ENCODE measurements at places on chromosomes 4 and X.

DNA sequence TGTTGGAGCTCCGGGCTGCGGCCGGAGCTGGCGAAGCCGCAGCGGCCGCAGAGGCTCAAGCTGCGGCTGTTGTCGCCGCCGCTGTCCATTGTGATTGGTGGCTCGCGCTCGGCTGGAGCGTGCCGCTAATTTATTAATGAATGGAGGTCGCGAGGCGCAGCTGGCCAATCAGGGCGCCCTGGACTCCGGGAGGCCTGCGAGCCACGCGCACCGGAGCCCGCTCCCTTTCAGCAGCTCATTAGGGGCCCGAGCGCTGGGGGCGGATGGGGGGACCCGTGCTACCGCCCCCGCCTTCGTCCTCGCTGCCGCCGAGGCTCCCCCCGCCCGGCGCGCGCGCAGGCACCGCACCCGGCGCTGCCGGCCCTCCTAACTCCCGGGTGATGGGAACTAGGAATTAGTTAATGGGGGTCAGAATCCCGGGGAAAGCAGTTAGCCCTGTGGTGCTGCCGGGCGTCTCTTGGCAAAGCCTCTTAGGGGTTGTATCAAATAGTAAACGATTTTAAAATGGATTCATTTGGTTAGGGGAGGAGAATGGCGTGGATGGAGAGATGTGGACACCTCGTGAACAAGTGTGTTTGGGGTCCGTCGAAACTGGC, 589 bp upstream of the NEUROG2 start:
- DNase-seq, result no peak

DNA sequence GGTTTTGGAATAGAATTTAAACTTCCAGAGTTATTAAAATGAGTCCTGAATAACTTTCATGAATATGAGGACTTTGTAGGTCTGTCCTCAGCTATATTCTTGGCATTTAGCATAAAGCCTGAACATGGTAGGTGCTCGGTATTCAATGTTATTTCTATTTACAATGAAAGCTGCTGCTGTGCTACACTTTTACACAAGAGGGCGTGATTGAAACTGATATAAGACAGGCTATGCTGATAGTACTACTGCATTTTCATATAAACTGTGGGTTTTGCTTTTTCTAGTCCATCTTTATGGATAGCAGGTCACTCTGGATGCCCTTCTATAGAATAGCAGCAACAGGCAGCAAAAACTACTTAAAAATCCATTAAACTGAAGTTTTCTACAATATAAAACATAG, 12.3 kb upstream of the GNPDA2 start:
- DNase-seq, result no peak

- no peak for DNase-seq
These were observed 2325.2 kb downstream of the PCDH7 start for GRCh38 chr4:33045334-33045733.

DNA sequence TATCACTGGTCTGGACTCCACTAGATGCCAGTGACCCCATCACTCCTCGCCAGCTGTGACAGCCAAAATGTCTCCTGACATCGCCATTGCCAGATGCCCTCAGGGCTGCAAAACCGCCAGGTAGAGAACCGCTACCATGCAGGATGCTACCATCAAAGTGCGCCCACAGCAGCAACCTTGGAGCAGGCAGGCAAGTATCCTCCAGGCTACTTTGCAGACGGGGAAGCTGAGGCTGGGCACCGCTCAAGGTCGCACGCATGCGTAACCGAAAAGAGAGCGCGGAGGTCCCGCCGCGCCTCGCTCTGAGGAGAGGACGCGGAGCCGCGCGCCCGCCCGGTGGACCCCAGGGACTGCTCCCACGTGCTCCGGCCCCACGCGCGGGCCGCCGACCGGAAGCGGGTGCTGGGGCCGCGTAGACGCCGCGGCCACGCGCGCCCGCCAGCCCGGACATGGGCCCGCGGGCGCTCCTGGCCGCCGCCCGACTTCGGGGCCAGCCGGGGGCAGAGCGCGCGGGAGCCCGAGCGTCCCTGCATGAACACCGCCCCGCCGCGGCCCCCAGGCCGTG, at the start of gene STS:
Gene STS (plus strand): TSS at position 300 of the 565 bp plus-strand sequence. CDS start 105,488 bp downstream, outside the sequence.
- DNase-seq, result peak; percentile 38

GRCh38 chrX:48045410-48046311, 25.8 kb downstream of the ZNF630 start:
- DNase-seq, result no peak

DNA sequence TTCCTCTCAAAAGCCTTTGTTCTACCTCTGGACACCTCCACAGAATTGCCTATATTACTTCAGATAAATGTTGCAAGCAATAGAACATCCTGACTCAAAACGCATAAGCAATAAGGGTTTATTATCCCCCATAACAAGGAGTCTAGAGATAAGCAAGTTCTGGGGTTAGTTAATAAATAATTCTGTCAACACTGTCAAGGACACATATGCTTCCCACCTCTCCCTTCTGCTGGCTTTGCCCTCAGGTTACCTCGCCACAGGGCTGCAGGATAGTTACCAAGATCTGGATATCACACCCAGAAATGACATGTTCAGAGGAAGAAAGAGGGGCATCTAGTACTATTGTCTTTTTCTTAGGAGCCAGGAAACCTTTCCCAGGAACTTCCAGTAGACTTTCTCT, 14.0 kb upstream of the DUSP21 start:
- no peak for DNase-seq

DNA sequence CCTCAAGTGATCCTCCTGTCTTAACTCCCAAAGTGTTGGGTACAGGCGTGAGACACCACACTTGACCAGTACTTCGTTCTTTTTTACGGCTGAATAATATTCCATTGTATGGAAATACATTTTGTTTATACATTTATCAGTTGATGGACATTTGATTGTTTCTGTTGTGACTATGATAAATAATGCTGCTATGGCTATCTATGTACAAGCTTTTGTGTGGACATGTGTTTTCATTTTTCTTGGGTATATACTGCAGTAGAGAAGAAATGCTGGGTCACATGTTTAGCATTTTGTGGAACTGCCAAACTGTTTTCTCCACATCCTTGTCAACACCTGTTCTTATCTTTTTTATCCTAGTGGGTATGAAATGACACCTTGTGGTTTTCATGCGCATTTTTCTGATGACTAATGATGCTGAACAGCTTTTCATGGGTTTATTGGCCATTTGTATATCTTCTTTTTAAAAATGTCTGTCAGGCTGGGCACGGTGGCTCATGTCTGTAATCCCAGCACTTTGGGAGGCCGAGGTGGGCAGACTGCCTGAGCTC, 37.3 kb downstream of the SAT1 start:
- no peak for DNase-seq

DNA sequence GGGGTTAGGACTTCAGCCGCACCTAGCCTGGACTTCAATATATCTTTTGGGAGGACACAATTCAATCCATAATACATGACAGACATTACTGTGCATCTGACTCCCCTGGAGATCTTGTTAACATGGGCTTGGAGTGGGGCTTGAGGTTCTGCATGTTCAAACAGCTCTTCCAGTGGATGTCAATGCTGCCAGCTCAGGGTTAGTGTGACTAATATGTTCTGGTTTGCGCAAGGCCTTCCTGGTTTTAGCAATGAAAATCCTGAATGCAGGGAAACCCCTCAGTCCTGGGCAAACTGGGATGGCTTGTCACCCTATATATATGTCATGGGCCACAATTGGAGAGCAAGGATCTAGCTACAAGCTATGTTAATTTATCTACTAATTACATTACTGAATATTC, 2.7 kb upstream of the TSPAN7 start:
- no peak for DNase-seq

- DNase-seq, result no peak
These were observed 482.6 kb upstream of the GALNT7 start for GRCh38 chr4:172686021-172686420.

- DNase-seq, result no peak
These were observed 446.7 kb upstream of the TENM3 start for GRCh38 chr4:181796502-181796901.

GRCh38 chrX:11756354-11757318, 1.4 kb upstream of the MSL3 start:
- no peak for DNase-seq

DNA sequence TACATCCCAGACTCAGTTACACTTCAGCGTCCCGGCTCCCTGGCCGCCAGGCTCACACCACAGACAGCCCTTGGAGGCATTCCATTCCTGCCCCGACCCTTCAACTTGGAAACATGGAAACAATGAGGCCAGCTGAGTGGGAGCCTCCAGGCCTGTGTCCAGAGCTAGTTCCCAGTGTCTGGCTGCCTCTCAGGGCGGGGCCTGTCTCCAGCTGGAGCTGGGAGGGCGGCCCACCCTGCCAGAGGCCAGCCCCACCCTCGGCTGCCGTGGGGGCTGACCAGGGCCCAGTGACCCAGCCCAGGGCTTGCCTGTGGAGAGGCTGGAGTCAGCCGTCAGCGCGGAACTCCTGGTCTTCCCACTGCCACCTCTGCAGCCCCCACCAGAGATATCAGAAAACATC, 37.4 kb upstream of the SPON2 start:
- peak; percentile 77 for DNase-seq

All from right lung (tissue), 10 donors.